ENCODE measurements at places on chromosomes 2 and 18.

DNA sequence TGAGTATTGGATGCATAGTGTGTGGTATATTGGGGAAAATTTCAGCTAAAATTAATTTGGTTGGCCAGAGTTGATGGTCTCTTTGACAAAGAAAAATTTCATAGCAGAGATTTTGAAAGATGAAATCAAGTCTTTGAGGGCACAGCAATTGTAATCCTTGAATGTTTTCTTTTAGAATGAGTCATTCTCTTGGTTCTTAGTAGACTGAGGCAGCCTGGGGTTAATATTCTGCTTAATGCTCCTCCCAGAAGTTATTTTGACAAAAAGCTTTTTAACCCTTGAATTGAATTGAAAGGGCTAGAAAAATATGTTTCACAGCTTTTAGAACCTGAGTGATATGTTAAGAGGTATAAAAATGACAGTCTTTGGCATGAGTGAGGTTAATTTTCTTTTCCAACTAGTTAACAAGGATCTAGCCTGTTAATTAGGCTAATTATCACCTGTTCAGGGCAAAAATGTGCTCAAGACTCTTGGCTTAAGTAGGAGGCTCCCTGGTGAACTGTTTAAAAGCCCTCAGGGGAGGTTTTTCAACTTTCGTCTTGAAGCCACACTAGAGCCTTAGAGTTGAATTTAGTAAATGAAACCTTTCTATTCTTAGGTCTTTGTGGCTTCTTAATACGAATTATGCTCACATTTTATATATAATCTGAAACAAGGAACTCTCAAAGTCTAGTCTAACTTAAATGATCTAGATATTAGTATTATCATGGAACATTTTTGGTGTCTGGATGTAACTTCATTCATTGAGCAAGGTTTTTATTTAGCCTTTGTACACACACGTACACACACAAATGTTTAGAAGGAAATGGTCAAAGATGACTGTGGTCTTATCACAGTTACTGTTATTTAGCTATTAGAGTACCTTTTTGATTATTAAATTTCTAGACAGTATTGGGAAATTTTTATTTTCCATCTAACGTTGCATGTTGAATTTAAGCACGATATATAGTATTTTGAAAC is 272.5 kb downstream of the ZNF407 start:
- DNase-seq: no peak

GRCh38 chr2:100880036-100880435 is 60.1 kb downstream of the NPAS2 start:
- DNase-seq: no peak

GRCh38 chr2:128343459-128343858 is 24.8 kb upstream of the HS6ST1 start:
- DNase-seq: no peak

- no peak for DNase-seq
These were observed 40.2 kb downstream of the SEMA4F start for GRCh38 chr2:74694281-74694680.

DNA sequence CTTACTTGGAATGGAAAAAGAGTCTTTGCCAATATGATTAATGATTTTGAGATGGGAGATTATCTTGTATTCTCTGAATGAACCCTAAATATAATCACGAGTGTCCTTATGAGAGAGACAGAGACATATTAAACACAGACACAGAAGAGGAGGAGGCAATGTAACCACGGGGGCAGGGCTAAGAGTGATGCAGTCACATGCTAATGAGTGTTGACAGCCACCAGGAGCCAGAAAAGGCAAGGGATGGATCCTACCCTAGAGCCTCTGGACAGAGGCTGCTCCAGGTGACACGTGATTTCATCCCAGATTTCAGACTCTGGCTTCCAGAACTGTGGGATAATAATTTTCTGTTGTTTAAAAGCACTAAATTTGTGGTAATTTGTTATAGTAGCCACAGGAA is 679.6 kb downstream of the MBD2 start:
- no peak for DNase-seq

DNA sequence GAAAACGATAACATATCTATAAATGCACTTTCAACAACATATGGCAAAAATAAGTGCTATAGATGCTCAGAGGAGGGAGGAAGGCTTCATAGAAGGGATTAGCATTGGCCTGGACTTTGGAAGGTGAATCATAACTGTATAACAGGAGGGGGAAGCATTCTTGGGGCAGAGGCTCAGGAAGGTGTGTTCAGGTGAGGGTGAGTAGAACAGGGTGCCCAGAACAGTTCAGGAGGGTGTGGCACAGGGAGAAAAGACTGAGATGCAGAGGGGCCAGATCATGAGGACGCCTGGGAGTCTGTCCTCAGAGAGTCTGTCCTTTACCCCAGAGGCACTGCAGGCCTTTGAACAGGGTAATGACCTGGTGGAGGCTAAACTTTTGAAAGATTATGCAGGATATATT is 29.3 kb upstream of the MEP1B start:
- no peak for DNase-seq

GRCh38 chr2:173571887-173572680 is 217.4 kb downstream of the CDCA7 start:
- no peak for DNase-seq

DNA sequence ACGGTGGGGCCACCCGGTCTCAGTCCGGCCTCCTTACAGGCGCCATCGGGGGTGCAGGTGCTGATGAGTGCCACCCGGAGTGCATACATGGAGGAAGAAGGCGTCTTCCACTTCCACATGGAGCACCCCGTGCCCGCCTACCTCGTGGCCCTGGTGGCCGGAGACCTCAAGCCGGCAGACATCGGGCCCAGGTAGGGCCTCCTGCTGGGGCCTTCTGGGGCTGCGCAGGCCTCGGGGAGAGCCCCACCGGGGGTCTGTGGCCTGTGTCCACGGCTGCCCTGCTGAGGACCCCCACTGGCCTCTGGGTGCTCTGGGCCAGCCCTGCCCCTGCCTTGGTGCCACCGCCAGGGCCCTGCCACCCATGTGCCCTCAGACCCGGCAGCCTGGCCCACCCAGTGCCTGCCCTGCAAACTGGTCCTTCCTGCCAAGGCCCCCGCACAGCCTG is 4.8 kb downstream of the RNPEPL1 start:
- DNase-seq: no peak

DNA sequence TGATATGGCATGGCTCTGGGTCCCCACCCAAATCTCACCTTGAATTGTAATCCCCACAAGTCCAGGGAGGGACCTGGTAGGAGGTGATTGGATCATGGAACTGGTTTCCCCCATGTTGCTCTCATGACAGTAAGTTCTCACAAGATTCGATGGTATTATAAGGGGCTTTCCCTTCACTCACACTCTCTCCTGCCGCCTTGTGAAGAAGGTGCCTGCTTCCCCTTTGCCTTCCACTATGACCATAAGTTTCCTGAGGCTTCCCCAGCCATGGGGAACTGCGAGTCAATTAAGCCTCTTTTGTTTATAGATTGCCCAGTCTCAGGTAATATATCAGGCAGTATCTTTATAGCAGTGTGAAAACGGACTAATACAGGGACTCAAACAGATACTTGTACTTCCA is 50.4 kb upstream of the ZNF532 start:
- DNase-seq: no peak

- no peak for DNase-seq
These were observed 401.6 kb downstream of the XIRP2 start for GRCh38 chr2:167289651-167290410.

GRCh38 chr2:37026050-37026449 is 58.1 kb downstream of the HEATR5B start:
- no peak for DNase-seq

GRCh38 chr2:172888714-172889669 is 153.3 kb downstream of the RAPGEF4 start:
- no peak for DNase-seq

DNA sequence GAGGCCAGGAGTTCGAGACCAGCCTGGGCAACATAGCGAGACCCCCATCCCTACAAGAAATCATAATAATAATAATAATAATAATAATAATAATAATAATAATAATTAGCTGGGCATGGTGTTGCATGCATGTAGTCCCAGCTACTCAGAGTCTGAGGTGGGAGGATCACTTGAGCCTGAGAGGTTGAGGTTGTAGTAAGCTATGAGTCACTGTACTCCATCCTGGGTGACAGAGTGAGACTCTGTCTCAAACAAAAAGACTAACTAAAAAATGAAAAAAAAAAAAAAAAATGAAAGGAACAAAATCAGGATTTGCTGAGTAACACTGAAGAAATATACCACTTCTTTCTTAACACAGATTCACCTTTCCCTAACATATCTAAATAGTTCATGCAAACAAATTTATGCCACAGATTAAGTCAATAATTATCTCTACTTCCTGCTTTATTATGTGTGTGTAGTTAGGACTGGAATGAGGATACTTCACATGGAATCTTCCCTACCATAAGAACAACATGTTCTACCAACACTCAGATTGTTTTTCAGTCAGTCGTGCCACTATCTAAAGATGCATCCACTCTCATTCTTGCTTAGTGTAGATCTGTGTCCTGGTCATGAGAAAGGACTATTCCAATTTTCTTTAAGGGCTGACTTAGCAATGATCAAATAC is 928.7 kb downstream of the SLC4A3 start:
- DNase-seq: no peak

DNA sequence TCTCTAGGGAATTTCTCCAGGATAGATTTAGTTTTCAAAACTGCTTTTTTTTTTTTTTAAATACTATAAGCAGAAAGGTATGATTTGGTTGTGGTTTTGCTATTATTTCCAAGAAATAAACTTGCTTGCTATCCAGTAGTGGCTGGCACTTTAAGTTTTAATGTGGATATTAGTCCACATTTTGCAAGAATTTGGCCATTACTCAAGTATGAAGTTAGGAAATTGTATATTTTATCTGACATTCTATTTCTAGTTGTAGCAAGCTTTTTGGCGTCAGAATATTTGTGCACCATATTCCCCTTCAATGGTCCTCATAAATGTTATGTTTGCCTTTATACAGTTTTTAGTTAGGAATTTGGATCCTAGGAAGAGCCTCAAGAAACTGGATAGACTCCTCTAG is 226.3 kb downstream of the ZNF521 start:
- DNase-seq: no peak

- DNase-seq: no peak
These were observed 13.0 kb downstream of the EN1 start for GRCh38 chr2:118834440-118834810.

- no peak for DNase-seq
These were observed 225.1 kb upstream of the KLHL29 start for GRCh38 chr2:23159746-23160405.

DNA sequence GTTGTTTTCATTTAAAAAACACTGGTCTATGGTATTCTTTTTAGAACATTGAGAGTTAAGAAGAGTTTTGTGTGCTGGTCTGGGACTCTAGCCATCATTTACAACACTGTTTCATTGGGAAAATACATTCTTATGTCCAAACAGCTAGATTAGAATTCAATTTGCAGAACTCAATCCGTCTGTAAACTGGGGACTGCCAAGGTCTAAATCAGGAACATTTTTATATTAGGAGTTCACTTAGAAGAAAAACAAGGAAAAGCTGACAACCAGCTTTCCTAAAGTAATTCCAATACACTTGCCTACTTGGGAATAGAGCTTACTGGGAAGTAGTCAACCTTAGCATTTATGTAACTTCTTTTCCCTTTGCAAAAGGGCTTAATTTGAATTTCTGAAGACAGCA is 91.5 kb upstream of the RNF152 start:
- DNase-seq: no peak

- DNase-seq: no peak
These were observed 23.0 kb downstream of the PTPN18 start for GRCh38 chr2:130378898-130379214.

DNA sequence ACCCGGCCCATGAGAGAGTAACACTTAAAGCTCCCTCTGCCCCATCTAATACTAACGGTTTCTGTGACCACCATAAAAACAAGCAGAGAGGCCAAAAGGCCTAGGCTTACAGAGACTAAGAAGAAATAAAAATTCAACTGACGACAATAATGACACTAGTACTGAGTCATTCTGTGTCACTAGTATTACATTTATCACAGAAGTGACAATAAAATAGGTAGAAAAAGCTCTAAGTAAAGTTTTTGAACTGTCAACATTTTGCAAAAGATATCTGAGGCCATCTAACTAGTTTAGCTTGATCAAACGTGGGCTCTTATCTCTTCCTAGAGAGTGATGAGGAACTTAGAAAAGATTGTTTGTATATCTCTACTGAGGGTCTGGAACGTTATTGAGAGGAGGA is 35.6 kb downstream of the AP1S3 start:
- no peak for DNase-seq

DNA sequence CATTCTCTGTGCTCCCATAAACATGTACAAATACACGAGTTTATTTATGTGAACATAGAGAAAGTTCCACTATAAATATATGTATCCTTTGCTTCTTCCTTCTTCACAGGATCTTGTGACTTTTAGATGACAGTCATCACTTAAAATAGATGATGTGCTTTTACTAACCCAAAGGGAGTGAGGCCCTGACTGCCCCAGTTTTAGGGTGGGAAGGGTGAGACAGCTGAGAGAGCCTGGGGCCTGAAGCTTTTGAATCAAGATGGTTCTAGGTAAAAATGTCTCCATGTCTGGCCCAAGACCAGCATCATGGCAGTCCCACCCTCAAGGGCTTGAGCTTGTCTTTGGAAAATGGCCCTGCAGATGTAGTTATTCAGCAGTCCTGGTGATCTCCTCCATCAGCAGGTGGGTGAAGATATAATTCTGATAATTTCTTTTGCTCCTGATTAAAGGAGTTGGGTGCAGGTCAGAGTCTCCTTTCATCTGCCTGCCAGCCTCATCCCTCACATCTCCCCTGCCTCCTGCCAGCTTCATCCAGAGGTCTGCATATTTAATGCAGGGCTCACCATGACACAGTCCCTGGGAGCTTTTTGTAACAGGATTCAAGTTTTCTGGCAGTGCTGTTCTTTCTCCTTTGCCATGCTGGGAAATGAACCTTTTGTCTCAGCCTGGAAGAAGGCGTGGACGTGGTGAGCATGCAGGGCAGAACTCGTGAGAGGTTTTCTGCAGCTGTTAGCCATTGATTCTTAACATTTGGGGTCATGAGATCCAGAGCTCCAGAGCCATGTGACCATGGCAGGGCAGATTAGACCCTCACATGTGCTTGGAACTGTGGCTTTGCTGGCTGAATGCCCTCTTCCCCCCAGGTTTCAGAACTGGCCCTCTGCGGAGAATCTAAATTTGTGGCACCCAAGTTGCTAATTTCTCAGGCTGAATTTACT is 2.7 kb downstream of the HRH4 start:
- no peak for DNase-seq

GRCh38 chr2:57962861-57963260 is 83.7 kb upstream of the VRK2 start:
- no peak for DNase-seq

GRCh38 chr2:216294305-216294704 is 78.0 kb downstream of the MARCHF4 start:
- no peak for DNase-seq

- no peak for DNase-seq
These were observed 67.6 kb upstream of the ZCCHC2 start for GRCh38 chr18:62455222-62455621.

- DNase-seq: no peak
These were observed 32.5 kb downstream of the GPR45 start for GRCh38 chr2:105274046-105274445.

- DNase-seq: no peak
These were observed 202.1 kb upstream of the RND3 start for GRCh38 chr2:150689590-150689989.

DNA sequence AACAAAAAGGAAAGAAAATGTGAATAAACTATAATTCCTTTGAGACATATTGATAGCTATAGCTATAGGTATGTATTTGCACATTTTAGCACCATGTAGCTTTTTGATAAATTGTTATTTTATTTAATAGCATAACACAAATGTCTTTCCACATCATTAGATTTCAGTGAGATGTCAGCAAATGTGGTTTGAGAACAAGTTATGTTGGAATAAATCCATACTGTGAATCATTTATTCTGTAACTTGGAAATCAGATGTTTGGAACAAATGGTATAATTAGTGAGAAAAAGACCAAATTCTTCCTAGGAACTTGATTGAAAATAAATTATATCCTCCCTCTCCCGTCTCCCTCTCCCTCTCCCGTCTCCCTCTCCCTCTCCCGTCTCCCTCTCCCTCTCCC is 62.8 kb downstream of the NABP1 start:
- DNase-seq: no peak

Data from stimulated activated CD4-positive, alpha-beta T cell treated with anti-CD3 and anti-CD28 coated beads, Interleukin-2, amount 100 ng/mL, for 4 hours (primary cell).